Tibial nerve (tissue), 4 donors: ENCODE measurements at places on chromosomes 16 and 17. TPM values are rescaled to one million over a fixed set of nuclear protein-coding genes. Genes with fewer than 3 reads are reported as not detected.
A peak's percentile ranks its signal among the peaks of the same experiment; 100 is the strongest.

The MT1G gene
- 87.7 TPM for total RNA-seq

DNA sequence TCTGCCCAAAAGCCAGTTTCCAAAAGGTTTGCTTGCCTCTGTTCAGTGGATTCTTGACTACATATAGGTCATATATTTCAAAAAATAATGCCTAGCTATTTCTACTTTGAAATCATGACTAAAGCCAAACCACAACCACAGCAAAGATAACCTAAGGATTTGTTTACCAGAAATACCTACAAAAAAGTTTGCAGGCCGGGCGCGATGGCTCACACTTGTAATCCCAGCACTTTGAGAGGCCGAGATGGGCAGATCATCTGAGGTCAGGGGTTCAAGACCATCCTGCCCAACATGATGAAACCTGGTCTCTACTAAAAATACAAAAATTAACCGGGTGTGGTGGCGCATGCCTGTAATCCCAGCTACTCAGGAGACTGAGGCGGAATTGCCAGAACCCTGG is 15.2 kb downstream of the CARHSP1 start:
- H3K27ac ChIP-seq: no peak overlapping the region
- no peak overlapping the region for H3K4me3 ChIP-seq
- H3K36me3 ChIP-seq: no peaks in the 10 kb centered on the region
- peaks cover 5% of the 10 kb centered on the region for H3K4me1 ChIP-seq
- no peaks in the 10 kb centered on the region for H3K27me3 ChIP-seq

DNA sequence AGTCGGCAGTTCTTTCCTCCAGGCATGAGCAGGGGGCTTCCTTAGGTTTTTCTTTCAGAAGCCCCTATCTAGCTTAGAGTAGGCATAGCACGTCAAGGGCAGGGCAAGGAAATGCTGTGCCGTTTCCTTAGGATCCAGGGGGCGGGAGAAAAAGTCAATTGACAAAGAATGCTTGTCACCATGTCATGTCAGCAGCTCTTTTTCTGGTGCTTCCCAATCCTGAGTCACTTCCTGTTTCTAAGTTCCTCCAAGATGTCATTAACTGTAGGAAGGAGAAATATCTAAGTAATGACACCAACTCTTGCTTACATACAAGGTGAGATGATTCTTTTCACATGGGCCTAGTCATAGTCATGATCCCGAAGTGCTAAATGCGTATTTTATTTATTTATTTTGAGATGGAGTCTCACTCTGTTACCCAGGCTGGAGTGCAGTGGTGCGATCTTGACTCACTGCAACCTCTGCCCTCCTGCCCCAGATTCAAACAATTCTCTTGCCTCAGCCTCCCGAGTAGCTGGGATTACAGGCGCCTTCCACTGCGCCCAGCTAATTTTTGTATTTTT is 35.2 kb downstream of the GJC1 start:
- no peak for DNase-seq
- no peaks in the 10 kb centered on the region for H3K27me3 ChIP-seq
- no peak overlapping the region for H3K4me3 ChIP-seq
- H3K4me1 ChIP-seq: peaks cover 10% of the 10 kb centered on the region

DNA sequence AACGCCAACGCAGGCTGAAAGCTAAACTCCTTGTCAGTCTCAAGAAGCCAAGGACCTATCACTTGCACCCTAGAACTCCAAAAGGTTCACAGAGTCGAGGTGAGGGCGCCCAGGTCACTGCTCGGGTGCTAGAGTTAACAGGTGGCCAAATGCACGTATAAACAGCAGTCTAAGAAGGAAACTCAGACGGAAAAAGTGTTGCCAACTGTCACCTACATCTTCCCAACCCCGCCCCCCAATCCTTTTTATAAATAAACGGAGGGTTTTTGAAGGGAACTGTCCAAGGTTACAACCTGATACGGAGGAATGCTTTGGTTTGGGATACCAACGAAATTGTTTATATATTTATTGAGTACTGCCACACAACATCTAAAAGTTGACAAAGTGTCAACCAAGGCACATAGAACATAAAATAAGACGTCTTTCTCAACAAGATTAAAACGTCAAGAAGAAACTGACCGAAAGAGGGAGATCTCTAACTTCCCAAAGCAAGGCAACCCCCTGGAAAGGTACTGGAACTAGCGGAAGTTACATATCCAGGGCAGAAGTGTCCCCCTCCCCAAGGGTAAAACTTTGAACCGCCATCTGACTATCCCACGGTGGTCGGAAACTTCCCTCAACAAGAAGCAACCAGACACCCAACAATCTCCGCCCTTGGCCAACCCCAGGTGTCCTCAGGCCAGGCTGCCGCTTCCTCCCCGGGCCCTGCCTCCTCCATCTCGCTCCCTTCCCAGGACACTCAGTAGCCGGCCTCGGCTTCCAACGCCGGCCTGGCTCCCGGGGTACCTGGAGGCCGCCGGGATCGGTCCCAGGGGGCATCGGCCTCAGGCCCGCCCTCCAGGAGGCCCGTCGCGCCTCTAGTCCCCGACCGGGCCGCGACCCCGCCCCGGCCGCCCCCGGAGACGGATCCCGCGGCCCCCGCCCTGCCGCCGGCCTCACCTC is 982 bp downstream of the SPAG9 start:
- DNase-seq: peak; percentile 27
- no peaks in the 10 kb centered on the region for H3K27me3 ChIP-seq
- H3K4me1 ChIP-seq: peaks cover 24% of the 10 kb centered on the region
- peak overlapping the region; percentile 99 for H3K27ac ChIP-seq
- H3K36me3 ChIP-seq: no peaks in the 10 kb centered on the region

DNA sequence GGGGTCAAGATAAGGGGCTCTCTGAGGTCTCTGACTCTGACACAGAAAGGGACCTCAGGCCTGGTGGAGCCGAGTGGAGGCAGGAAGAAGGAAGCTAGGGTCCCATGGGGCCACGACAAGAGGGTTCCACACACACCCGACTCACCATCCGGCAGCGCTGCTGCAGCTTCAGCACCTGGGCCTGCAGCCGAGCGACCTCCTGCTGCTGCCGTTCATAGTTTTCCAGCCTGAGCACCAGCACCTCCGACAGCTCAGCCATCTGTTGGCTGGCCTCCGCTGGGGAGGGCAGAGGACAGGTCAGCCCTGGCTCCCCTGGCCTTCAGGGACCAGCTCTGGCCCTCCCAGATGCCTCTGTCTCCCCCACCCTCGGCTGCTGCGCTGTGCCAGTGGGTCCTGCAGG is 6.4 kb downstream of the HAP1 start:
- H3K4me3 ChIP-seq: no peak overlapping the region
- H3K4me1 ChIP-seq: no peaks in the 10 kb centered on the region
- H3K27ac ChIP-seq: no peak overlapping the region
- DNase-seq: no peak
- H3K36me3 ChIP-seq: no peaks in the 10 kb centered on the region

The MIEF2 gene
- total RNA-seq: 31.7 TPM

DNA sequence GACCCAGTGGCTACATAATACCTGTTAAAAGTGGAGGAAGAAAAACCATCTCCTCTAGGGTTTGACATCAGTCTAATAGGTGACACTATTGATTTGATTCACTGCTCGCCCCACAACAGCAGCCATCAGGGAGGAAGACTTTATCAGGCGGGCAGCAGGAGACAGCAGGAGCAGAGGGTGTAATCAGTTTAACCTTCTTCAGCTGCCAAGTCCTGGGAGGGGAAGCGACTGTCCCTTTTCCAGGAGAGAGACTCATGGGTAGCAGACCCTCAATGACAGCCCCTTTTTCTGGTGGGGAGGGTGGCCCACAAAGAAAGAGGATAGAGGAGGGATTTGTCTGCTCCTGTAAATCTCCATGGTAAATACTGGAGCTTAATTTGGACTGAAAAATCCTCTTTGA is 291.8 kb downstream of the HAPSTR1 start:
- H3K36me3 ChIP-seq: no peaks in the 10 kb centered on the region
- H3K4me3 ChIP-seq: no peak overlapping the region
- no peaks in the 10 kb centered on the region for H3K27me3 ChIP-seq

GRCh38 chr16:56478281-56479049 is 27.1 kb downstream of the OGFOD1 start:
- no peak overlapping the region for H3K27ac ChIP-seq
- DNase-seq: no peak
- H3K4me3 ChIP-seq: no peak overlapping the region
- no peaks in the 10 kb centered on the region for H3K4me1 ChIP-seq
- H3K27me3 ChIP-seq: no peaks in the 10 kb centered on the region
- H3K36me3 ChIP-seq: no peaks in the 10 kb centered on the region

DNA sequence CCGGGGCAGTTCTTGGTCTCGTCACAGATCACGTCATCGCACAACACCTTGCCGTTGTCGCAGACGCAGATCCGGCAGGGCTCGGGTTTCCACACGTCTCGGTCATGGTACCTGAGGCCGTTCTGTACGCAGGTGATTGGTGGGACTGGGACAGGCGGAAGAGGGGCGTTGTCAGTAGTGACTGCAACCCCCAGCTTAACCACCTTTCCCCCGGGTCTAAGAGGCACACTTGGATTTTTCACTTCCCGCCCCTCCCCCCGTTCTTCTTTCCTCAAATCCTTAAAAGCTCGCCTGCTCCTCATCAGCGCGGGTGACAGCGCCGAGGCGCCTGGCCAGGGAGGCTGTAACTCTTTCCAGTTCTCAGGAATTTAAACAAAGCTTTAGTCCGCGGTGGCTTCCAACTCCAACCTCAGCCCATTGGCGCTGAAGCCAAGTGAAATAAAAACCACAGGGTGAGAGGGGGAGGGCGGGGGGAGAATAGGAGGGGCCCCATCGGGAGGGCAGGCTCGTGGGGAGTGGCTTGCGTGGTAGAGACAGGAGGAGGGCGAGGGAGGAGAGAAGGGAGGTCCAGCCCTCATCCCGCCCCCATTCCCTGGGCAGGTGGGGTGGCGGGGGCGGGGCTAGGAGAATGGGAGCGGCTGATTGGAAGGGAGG is 1.5 kb downstream of the COL1A1 start:
- H3K4me1 ChIP-seq: peaks cover 74% of the 10 kb centered on the region
- peaks cover 31% of the 10 kb centered on the region for H3K36me3 ChIP-seq
- H3K27me3 ChIP-seq: no peaks in the 10 kb centered on the region
- peak; percentile 92 for DNase-seq
- H3K4me3 ChIP-seq: peak overlapping the region; percentile 69

DNA sequence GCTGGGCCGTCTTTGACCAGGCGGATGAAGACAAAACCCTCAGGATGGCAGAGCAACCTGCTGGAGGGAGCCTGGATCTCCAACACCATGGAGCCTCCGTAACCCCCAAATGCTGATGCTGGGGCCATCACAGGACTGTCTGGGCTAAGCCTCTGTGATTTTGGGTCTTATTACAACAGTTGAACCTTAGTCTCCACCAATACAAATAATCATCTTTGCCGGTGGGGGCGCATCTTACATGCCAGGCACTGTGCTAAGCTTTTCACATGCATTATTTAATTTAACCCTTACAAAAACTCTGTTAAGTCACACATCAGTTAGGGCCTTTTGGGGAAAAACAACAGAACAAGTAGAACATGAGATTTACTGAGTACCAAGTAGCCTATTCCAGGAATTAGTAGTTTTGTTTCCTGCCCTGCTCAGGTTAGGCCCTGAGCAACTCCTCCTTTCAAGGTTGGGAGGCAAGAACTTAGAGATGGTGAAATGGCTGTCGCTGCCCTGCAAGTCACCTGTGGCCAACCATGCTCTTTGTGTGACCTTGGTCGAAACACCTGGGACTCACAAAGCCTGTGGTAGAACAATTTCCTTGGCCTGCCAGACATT is 8.9 kb upstream of the ITGAM start:
- H3K27ac ChIP-seq: no peak overlapping the region
- no peaks in the 10 kb centered on the region for H3K27me3 ChIP-seq
- no peak for DNase-seq

DNA sequence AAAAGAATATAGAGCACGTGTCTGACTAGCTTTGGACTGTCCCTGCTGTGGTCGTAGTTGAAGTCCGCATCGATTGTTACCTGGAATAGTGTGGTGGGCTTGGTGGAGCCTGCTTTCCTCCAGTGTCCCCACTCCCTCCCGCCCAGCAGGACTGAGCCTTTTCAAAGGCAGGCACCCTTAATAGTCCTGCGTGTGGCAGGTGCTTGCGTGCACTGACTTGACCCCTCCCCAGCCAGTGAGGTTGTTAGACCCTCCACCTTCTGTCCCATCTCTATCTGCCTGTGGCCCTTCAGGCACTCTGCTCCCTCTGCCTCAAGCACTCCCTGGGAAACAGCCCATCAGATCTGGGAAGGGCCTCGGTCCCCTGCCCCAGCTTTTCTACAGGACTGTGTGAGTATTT is 36.6 kb downstream of the TMEM11 start:
- no peak for DNase-seq
- H3K27me3 ChIP-seq: no peaks in the 10 kb centered on the region
- H3K4me1 ChIP-seq: no peaks in the 10 kb centered on the region
- no peak overlapping the region for H3K4me3 ChIP-seq
- H3K27ac ChIP-seq: no peak overlapping the region

DNA sequence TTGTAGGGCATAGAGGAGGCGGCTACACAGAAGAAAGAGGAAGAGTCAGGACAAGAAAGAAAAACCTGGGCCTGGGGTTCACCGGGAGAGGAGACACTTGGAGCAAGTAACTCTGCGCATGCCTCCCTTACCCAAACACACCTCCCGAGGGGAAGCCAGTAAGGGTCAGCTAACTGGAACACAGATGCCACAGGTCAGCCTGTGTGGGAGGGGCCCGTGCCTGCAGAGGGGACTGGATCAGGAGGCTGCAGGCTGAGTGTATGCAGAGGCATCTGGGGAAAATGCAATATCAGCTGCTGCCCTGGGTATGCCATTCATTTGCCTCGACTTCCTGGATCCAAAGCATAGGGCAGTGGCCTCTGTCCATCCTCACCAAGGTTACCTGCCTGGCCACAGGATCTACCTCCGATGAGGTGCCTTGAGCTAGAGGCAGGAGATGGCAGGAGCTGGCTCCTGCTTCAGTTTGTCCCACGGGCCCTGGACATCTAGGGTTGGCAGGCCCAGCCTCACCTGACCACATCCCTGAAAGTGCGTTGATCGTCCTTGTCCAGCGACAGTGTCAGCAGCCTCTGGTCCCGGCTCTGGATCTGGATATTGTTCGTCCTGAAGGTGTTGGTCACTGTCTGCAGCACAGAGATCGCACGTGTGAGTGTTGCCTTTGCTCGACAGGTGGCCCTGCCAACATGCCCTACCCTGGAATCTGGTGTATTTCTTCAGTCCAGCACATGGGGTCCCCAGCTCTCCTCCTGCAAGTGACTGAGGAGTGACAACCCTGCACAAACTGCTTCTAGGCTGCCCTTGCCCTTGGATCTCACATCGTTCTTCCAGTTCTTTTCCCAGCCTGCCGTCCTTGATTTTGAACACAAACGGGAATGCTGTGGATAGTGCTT is 4.6 kb upstream of the MFSD6L start:
- no peak overlapping the region for H3K27ac ChIP-seq
- no peaks in the 10 kb centered on the region for H3K4me1 ChIP-seq
- no peak overlapping the region for H3K4me3 ChIP-seq
- no peak for DNase-seq
- H3K36me3 ChIP-seq: no peaks in the 10 kb centered on the region

DNA sequence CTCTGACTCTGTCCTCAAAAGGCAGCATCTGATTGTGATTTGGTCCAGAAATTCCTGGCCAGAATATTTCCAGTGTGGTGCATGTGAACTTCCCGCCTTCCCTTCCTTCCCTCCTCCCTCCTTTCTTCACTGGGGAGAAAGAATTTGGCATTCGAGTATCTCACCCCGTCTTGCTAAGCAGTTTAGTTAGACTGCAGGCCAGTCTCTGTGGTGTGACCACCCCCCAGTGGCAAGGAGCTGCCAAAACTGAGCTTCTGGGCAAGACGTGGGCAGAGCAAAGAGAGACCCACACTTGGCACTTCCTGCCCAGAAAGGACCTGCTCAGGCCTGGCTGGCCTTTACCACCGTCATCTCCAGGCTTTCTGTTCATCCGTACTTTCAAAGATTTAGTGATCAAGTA is 36.4 kb downstream of the SNX20 start:
- H3K4me3 ChIP-seq: no peak overlapping the region
- no peaks in the 10 kb centered on the region for H3K27me3 ChIP-seq
- H3K36me3 ChIP-seq: no peaks in the 10 kb centered on the region
- H3K27ac ChIP-seq: no peak overlapping the region

The NFATC2IP gene
- 34.1 TPM for total RNA-seq
